ENCODE measurements at places on chromosomes 2 and 18.

DNA sequence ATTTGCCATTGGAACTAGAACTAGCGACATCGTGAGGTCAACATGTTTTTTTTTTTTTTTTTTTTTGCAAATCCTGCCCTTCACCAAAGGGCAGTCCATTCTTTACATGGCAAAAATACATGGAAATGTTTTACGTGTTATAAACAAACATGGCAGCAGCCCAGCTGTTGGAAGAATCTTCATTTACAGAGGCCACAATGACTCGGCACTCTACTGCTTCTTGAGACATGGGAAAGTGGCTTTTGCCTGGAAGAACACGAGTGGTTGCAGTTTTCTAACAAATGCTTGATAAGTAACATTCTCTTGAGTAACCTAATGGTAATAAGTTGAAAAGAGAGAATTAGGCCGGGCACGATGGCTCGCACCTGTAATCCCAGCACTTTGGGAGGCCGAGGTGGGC lies 22.8 kb upstream of the POLR1B start:
- no peak for DNase-seq

- DNase-seq = no peak
These were observed 149.6 kb downstream of the ESCO1 start for GRCh38 chr18:21450913-21451312.

GRCh38 chr2:217974389-217975005 lies 28.3 kb downstream of the TNS1 start:
- no peak for DNase-seq

DNA sequence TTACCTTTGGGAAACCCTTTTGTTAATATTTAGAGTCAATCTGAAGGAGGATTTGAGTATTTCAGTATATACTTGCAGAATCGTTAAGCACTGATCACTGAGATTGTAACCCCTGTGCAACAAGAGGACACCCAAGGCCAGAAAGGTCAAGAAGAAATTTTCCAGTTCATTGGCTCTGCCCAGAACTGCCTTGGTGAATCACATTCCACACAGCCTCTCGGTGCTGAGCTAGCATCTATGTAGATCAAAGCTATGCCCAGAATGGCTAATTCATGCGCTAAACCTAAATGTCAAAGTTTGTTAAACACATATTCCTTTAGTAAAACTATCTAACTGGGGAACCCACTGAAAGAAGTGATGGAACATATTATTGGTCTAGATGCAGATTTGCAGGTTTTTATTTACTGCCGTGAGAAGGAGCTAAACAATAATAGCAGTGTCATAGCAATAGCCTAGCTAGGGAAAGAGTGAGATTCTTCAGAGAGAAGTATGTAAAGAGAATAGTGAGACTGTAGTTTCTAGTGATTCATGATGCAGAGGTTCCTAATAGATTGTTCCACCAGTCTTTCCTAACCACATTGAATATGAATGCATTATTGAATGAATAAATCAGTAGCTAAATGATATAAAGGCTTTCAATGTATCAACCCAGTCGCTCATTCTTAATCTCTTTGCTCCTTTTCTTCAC lies 423.2 kb upstream of the CRIM1 start:
- DNase-seq = no peak

GRCh38 chr18:2894131-2894840 lies 47.5 kb downstream of the EMILIN2 start:
- no peak for DNase-seq

Measured in activated naive CD8-positive, alpha-beta T cell treated with anti-CD3 and anti-CD28 coated beads, Interleukin-2, amount 50 U/mL, for 24 hours (primary cell).